ENCODE measurements at places on chromosomes 11 and 22. TPM values are rescaled to one million over a fixed set of nuclear protein-coding genes. Genes with fewer than 3 reads are reported as not detected.

Gene OR52I2
- total RNA-seq: not detected

Gene AGBL2
- 5.0 TPM for total RNA-seq

Gene RIC3
- 34.8 TPM for total RNA-seq

Gene SPI1
- 0.58 TPM for total RNA-seq

Gene TST
- total RNA-seq: not detected

Data from CD8-positive, alpha-beta T cell (primary cell).